Calu3 (cell line): ENCODE measurements at places on chromosomes 7 and 10. TPM values are rescaled to one million over a fixed set of nuclear protein-coding genes. Genes with fewer than 3 reads are reported as not detected.

DNA sequence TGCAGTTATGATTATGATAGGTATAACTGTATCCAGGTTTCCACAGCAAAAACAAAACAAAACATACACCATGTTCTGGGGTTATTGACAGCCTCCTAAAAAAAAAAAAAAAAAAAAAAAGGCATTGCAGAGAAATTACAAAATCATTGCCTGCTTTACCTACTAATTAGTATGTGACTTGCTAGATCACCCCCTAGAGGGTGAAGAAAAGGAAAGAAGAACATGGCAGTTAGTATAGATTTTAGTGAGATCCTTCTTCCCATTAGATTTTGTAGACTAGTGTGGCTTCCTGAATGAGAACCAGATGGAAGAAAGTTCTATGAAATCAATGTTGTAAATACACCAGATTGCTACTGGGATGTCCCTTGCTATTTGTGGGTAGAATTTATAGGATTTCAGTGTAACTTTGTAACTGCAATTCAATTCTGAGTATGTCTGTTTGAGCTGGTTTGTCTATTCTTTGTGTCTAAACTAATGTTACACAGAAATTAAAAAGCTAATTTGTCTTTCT, 24.0 kb upstream of the AGBL3 start:
- DNase-seq = no peak

DNA sequence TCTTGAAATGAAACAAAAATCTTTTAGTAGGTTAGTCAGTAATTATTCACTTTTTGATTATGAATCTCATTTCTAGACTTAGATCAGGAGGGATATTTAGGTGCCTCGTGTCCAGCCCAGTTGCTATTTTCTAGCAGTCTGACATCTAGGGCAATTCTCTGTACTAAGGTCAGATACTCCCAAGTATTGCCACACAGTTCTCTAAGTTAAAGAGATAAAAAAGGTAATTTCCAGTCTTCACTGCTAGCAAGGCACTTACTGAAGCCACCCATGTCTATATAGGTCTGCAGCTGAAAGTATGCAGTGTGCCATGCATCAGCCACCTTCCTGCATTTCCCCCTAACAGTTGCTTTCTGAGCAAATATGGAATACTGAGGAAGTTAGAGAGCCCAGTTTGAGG, 83.4 kb downstream of the PON1 start:
- no peak for DNase-seq

- peak; percentile 27 for DNase-seq
Observed at GRCh38 chr7:100407285-100408180, 21.0 kb downstream of the ZCWPW1 start.

- DNase-seq = no peak
Observed at GRCh38 chr10:12884851-12885250, 116.7 kb downstream of the CCDC3 start.

DNA sequence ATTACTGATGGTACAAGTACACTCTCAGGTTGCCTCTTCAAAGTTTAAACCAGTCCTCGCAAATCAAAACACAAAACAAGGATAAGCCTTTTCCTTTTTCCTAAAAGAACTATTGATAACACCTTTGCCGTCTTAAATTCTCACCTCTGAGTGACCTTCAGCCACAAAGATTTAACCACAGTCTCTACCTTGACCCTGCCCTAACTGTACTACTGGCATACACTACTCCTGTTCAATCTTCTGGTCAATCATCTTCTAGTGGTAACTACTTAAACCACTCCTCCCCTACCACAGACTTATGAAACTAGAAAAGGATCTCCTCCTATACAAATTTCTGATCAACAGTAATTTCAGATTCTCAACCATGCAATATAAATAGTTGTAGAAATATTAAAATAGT, 15.1 kb downstream of the UPF2 start:
- no peak for DNase-seq

- DNase-seq = no peak
Observed at GRCh38 chr7:149558149-149558861, 60.7 kb upstream of the ZNF746 start.

GRCh38 chr7:25567430-25567829, 339.1 kb upstream of the NPVF start:
- no peak for DNase-seq

DNA sequence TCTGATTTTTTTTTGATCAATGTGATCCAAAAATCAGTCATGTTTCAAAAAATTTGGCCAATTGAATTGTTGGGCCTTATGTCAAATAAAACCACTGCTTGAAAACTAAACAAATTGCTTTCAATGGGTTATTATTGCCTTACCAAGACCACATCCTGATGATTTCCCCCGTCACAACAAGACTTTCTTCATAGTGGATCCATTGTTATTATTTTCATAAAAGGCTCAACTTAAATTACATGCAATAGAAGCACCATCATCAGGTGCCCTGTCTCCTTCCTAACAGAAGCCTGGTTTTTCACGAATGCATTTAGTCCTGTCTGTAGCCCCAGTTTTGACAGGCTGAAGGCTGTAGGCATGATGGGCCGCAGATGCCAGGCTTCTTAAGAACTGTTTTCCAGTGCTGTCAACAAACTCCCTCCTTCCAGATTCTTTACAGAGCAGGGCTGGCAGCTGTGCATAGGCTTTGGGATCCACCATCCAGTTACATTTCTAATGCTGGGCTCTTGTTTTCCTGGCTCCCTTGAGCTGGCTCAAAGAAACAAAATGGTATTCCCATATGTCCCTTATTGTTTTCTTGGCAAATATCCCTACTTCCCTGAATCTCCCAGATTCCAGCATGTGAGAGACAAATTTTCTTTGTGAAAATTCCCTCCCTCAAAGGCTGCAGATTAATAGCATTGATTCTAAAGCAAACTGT, 302.0 kb downstream of the TWIST1 start:
- DNase-seq = no peak

Gene NEUROD6
- not detected in 2 replicates for total RNA-seq

Gene SLC29A3
- 5.9 and 7.7 TPM in 2 replicates for total RNA-seq

Gene UBE3C
- 79.9 and 81.1 TPM in 2 replicates for total RNA-seq

Gene PSD
- total RNA-seq = 0.34 and 0.35 TPM in 2 replicates

Gene STAG3
- total RNA-seq = 0.66 and 1.2 TPM in 2 replicates

Gene AKR1B1
- 115 and 139 TPM in 2 replicates for total RNA-seq

Gene PON1
- 0.71 TPM in 1 of 2 replicates, not detected in the other for total RNA-seq

Gene GBX1
- not detected in 2 replicates for total RNA-seq

Gene R3HCC1L
- total RNA-seq = 11.8 and 12.4 TPM in 2 replicates
